CD4-positive, alpha-beta T cell treated with Interleukin-4 for 4 hours (primary cell): ENCODE measurements at places on chromosomes 3 and 15.

GRCh38 chr3:98764472-98764884, 1.3 kb downstream of the ST3GAL6 start:
- DNase-seq: no peak

- no peak for DNase-seq
These were observed 40.8 kb upstream of the CD47 start for GRCh38 chr3:108131475-108132134.

DNA sequence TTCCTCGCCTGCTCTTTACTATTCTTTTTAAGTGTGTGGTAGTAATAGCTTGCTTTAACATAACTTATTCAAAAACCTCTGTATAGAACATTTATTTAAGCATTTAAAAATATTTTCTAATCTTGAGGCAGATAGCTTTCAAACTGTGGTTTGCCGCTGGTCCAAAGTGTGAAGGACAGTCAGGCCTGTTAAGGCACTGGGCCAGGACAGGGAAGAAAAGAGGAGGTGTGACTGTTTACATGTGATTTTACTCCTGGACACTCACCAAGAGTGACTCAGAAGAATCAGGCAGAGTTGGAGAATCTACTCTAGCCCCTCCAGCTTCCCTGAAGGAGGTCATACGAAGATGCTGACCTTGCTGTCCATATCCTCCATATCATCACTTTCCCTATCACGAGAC, 44.7 kb downstream of the CEP152 start:
- no peak for DNase-seq

- DNase-seq: no peak
These were observed 246.4 kb downstream of the ALCAM start for GRCh38 chr3:105613120-105613519.

DNA sequence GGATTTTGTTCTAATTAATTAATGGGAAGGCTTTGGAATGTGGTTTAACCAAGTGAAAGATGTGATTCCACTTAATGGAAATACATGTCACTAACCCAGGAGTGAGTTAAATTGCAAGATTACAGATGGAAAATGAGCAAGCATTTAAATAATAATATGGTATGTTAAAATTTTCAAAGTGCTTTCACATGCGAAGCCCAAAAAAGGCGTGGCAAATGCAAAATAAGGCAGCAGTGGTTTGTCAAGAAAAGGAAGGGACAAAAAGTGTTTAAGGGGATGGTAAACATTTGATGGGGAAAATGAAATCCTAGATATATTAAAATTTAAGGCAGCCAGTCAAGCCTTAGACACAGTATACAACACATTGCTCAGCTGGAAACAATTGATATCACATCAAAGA, 2.9 kb downstream of the TICRR start:
- no peak for DNase-seq

DNA sequence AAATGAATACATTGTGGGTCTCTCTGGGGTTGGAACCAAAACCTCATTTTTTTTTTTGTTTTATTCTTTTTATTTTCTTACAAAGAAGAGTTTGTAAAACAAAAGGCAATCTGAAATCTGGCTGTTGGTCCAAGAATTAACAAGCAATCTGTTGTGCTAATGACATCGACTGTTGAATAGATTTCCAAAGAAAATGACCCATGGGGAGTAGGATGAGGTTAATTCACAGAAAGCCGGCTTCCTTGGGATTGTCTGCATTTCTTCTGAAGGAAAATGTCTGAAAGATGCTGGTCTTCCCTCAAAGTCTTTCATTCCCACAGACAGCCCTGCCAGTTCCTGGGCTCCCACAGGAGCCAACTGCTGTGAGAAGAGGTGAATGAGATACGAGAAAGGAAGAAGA, 92.9 kb downstream of the LRRC3B start:
- no peak for DNase-seq

GRCh38 chr3:38374221-38374620, 27.6 kb downstream of the XYLB start:
- peak; percentile 27 for DNase-seq

GRCh38 chr3:89859757-89860156, 752.3 kb downstream of the EPHA3 start:
- no peak for DNase-seq

DNA sequence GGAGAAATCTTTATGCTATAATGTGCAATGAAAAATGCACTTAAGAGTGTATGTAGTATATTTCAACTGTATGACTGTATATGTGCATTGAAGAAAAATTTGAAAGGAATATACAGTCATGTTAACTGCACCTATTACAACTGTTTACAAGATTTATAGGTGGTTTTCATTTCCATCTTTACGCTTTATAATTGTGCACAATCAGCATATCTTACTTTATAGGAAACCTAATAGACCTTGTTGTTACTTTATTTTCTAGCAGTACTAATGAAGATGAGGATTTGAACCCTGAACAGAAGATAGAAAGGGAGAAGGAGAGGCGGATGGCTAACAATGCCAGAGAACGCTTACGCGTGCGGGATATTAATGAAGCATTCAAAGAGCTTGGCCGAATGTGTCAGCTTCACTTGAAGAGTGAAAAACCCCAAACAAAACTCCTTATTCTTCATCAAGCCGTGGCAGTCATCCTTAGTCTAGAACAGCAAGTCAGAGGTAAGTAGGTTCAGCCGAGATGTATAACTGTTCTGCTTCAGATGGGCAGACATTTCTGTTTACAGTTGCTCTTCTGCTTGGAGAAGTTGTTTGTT, 103.4 kb upstream of the CGNL1 start:
- no peak for DNase-seq

GRCh38 chr3:72185549-72186399, 400.8 kb upstream of the PROK2 start:
- DNase-seq: no peak

DNA sequence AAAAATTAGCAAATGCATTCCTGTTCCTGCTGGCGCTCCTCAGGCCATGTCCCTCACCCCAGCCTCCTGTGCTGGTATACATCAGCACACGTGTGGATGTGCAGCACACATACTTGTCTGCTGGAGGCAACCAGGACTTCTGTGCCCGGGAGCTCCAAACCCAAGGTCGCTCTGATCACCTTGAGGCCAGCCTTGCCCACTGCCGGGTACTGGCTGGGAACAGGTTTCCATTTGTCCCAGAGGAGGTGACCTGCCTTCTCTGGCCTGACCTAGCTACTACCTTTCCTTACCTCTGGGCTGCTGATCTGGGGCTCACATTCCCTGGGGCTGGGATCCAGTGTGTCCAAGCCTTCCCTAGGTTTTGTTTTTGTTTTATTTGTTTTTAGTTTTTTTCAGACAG, 12.1 kb downstream of the PRKCD start:
- DNase-seq: no peak

DNA sequence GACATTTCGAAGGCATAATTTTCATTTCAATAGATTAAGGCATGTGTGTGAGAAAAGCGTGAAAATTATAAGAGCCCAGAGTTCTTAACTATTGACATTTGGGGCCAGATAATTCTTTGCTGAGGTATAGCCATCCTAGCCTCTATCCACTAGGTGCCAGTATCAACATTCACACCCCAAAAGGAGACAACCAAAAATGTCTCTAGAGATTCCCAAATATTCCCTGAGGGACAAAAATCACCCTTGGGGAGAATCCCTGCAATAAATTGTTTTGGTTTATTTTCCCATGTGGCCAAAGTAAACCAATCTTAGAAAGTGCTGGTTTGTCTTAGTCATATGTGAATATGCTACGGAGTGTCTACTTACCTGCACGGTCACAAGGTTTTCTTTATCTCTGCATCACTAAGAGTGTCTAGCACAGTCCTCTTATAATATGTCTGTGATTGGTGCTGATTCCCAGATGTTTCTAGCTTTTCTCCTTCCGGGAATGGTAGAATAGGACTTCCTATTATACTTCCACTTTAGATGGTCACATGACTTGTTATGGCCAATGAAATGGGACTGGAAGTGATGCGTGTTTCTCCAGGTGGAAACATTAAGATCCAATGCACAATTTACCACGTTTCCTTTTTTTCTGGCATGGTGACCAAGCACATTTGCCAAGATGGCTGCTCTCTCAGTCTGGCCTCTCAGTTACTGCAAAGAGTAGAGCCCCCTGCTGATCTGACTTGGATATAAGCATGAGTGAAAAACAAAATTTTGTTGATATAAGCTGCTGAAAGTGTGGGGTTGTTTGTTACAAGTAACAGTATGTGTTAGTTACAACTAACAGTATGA, 8.0 kb upstream of the KBTBD8 start:
- no peak for DNase-seq

DNA sequence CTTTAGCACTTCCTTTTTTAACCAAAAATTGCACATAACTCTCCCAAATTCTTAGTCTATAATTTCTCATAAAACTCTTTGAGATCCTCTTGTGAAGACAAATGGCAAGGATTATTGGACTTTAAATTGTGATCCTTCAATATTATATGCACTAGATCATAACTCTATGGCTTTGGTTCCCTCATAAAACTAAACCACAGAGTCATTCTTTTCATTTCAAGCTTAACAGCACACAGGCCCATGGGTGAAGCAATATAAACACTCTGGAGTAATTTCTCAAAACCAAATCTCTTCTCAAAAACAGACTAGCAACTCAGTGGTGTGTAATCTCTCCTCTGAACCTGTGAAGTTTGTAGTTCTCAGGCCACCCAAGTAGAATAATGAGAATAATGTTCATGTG, 171.0 kb upstream of the NECTIN3 start:
- no peak for DNase-seq
